ENCODE measurements at places on chromosomes 5 and 9. TPM values are rescaled to one million over a fixed set of nuclear protein-coding genes. Genes with fewer than 3 reads are reported as not detected.
A peak's percentile ranks its signal among the peaks of the same experiment; 100 is the strongest.

DNA sequence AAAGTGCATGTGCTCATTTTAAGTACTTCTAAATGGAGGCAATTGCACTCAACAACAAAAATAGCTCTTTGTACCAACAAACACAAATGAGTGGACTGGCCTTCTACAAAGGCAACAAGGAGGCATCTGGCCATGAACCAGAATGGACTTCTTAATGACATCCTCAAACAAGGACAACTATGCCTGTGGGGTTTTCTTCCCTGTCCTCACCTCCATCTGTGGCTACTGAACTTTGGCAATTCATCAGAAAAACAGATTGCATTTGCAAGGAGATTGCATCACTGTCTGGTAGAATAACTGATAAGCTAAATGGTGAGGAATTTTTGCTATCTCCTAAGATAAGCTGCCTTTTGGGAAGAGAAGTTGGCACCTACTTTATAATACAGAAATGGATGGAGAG is 447.3 kb upstream of the CCNG1 start:
- no peak for DNase-seq

- DNase-seq: no peak
Observed at GRCh38 chr9:113962396-113962795, 86.3 kb downstream of the ZNF618 start.

- DNase-seq: peak; percentile 38
Observed at GRCh38 chr9:71806901-71807307, 38.6 kb upstream of the CEMIP2 start.

DNA sequence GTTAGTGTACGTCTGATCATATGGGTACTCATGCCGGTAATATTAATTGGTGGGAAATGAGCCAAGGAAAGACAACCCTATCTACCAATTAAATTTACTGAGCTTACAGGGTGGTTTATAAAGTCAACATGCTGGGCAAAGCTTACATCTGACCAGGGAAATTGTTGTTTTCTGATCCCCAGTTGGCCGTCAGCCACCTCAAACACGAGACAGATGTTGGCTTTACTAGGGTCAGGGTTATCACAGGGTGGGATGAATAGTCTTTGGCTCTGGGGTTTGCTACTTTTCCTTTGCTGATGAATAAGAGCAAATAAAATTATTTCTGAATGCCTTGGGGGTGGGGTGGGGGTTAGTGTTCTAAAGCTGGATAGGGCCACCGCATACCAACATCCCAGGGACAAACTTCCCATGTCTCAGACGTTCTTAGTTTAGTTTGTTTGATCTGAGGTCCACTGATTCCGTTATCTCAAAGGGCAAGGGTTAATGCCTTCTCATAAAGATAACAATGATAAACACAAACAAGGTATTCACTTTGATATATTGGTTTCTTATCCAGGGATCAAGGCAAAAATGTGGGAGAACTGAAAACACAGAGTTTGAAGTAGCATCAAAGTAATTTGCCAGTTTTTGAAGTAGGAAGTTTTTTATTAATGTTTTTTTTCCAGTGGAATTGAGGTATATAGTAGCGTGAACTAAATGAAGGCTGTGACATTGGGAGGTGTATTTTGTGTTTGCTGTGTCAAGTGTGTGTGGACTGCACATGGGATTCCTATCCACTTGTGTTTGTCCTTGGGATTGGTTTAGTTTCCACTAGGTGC is 109.1 kb upstream of the RPS23 start:
- no peak for DNase-seq

DNA sequence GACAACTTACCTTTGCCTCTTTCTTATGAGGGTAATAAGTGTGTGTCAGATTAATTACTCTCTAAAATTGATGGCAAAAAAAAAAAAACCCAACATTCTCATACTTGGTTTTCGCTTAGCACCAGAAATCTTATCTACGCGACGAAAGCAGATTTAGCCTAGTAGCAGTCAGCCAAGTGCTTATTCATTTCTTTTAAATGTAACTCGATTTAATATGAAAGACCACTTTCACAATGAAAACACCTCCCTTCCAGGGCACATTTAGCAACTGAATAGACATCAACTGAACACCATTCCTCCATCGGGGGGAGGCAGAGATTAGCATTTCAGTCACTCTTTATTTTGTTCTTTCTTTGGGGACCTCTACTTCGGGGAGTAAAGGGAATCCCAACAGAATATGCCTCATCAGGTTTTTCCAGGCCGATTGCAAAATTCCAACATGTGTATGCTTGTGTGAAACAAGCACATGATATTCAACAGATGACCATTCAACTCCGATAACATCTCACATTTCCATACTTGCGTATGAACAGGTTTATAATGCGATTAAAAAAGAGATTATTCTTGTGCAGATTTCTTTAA is 124.1 kb upstream of the RETREG1 start:
- no peak for DNase-seq

GRCh38 chr5:61429906-61430305 is 97.8 kb downstream of the ZSWIM6 start:
- no peak for DNase-seq

GRCh38 chr9:77798140-77798539 is 150.0 kb upstream of the GNA14 start:
- DNase-seq: no peak

DNA sequence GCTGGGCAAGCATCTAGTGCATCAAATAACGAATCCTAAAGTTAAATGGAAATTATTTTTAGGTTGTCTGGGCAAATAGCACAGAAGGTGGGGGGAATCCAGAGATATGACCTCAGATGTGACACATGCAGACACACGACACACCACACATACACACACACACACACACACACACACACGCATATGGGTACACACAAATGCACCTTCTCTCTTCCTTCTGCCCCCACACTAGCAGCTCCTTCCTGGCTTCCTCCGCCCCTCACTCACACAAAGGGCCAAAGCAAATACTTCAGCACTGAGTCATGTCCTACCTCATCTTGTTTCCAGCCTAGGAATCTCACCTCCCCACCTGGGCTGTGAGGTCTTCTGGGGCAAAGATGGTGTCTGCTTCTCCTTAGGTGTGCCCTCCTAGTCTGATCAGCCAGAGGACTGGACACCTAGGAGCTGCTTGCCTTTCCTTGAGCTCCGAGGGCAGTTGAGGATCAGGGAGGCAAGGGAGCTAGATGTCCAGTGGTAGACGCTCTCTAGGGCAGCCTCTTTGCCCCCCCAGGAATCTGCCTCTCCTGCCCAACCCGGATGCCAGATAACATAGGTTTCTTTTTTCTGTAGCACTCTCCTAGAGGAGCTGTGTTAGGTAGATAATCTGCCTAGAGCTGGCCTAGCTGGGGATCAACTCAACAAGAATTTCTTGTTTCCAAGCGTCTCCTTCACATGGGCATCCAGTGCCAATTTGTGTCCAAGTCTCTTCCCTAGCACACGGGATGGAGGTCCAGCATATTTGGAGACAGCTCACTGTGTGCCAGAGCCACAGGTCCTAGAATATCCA is 14.3 kb upstream of the JADE2 start:
- no peak for DNase-seq

GRCh38 chr9:75447281-75447680 is 359.0 kb downstream of the OSTF1 start:
- no peak for DNase-seq

GRCh38 chr5:135007305-135007704 is 26.7 kb downstream of the PITX1 start:
- no peak for DNase-seq

The OGN gene
- total RNA-seq: 0.55 TPM

The ISOC1 gene
- 67.2 TPM for total RNA-seq

Data from lower leg skin (tissue), 4 donors.